Psoas muscle (tissue), 8 donors: ENCODE measurements at places on chromosomes 7 and 10. TPM values are rescaled to one million over a fixed set of nuclear protein-coding genes. Genes with fewer than 3 reads are reported as not detected.

Gene MAGI2
- 2.4 TPM for total RNA-seq

DNA sequence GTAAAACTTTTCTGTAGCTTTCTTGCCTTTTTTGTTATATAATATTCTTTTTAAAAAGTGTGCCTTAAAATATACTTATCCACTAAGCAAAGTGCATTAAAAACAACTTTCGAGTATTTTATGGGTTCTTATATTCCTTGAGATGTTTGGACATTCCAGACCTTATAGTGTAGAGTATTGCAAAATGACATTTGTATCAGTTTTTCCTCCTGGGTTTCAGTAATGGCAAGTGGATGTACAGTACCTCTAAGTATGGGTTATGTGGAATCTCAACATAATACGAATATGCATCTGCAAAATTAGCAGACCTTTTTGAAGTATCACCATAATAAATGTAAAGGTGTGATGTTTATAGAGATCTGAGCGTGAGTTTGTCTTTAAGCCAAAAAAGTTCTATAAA lies 2.7 kb downstream of the CDK13 start:
- H3K4me3 ChIP-seq: peak overlapping the region; percentile 95
- H3K27ac ChIP-seq: peak overlapping the region; percentile 12
- no peaks in the 10 kb centered on the region for H3K36me3 ChIP-seq
- DNase-seq: no peak
- no peaks in the 10 kb centered on the region for H3K27me3 ChIP-seq

Gene GDF2
- not detected for total RNA-seq

- H3K36me3 ChIP-seq: no peaks in the 10 kb centered on the region
- DNase-seq: no peak
These were observed 45.5 kb upstream of the PDZD8 start for GRCh38 chr10:117420768-117421167.

Gene HOXA4
- 10.1 TPM for total RNA-seq

DNA sequence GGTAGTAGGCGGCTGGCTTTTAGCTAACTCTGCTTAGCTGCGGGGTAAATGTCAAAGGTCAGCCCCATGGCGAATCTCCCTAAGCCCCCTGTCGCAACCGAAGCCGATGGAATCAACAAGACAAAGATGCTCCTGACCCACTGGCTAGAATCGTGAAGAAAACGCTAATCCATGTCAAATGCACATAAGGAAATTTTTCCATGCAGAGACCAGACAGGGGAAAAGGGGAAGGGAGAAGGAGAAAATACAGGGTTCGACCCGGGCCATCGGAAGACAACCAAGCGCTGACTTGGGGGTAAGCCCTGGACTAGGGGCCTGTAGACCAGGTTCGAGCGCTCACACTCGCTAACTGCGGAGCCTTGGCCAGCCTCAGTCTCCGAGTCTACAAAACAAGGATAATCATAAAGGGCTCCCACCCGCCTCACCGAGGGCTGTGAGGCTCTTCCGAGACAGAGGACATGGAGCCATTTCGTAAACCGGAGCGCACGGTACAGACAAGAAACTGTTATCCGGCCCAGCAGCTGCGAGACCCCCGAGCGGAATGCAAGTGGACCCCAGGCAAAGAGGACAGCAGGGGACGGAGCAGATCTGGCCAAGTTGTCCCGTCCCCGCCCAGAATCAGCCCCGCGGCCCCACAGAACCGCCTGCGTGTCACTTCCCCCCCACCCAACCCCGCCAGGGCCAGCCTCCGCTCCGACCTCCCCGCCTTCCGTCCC lies 507 bp downstream of the SAR1A start:
- no peaks in the 10 kb centered on the region for H3K27me3 ChIP-seq
- peaks cover 40% of the 10 kb centered on the region for H3K4me1 ChIP-seq
- peak overlapping the region; percentile 81 for H3K27ac ChIP-seq
- H3K36me3 ChIP-seq: no peaks in the 10 kb centered on the region
- no peak for DNase-seq

Gene EVX1
- total RNA-seq: not detected

Gene AOAH
- total RNA-seq: 1.5 TPM

Gene PAX4
- total RNA-seq: not detected

Gene GRB10
- 60.5 TPM for total RNA-seq

DNA sequence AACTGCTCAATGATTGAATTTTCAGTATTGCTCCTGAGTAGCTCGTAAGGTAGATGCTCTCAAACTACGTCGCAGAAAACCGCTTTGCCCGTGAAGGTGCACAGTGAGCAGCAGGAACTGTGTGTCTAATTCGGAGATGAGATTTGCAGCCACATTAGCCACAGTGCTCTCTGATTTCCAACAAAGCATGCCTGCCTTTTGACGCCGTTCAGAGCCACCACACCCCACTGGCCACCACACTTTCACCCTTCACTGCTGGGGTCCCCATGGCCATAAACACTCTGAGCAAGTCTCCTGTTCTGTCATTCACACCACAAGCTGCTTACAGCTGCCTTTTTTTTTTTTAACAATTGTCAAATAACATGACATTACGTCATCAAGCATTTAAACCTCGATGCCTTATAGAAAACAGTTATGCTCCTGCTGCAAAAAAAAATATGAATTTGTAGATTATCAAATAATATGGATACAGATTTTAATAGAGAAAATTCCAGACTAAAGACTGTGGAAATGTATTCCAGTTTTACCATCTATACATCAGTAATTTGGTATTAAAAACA lies 578.8 kb upstream of the PFKP start:
- no peaks in the 10 kb centered on the region for H3K36me3 ChIP-seq
- H3K4me3 ChIP-seq: no peak overlapping the region
- no peaks in the 10 kb centered on the region for H3K27me3 ChIP-seq
- no peak for DNase-seq

GRCh38 chr10:37654466-37654865 lies 202.9 kb downstream of the ZNF248 start:
- no peaks in the 10 kb centered on the region for H3K27me3 ChIP-seq
- H3K4me3 ChIP-seq: no peak overlapping the region
- no peaks in the 10 kb centered on the region for H3K4me1 ChIP-seq
- H3K36me3 ChIP-seq: no peaks in the 10 kb centered on the region
- H3K27ac ChIP-seq: no peak overlapping the region

Gene MYH16
- not detected for total RNA-seq

DNA sequence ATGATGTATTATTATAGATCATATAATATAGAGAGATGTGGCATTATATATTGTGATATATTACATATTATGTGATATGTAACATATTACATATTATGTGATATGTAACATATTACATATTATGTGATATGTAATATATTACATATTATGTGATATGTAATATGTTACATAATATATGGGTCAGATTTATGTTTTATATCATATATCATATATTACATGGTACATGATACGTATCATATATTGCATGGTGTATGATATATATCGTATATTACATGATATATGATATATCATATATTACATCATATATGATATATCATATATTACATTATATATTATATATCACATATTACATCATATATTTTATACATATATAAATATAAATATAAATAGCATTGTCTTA lies 164.1 kb upstream of the NEBL start:
- no peak overlapping the region for H3K4me3 ChIP-seq
- no peaks in the 10 kb centered on the region for H3K4me1 ChIP-seq
- H3K36me3 ChIP-seq: no peaks in the 10 kb centered on the region

DNA sequence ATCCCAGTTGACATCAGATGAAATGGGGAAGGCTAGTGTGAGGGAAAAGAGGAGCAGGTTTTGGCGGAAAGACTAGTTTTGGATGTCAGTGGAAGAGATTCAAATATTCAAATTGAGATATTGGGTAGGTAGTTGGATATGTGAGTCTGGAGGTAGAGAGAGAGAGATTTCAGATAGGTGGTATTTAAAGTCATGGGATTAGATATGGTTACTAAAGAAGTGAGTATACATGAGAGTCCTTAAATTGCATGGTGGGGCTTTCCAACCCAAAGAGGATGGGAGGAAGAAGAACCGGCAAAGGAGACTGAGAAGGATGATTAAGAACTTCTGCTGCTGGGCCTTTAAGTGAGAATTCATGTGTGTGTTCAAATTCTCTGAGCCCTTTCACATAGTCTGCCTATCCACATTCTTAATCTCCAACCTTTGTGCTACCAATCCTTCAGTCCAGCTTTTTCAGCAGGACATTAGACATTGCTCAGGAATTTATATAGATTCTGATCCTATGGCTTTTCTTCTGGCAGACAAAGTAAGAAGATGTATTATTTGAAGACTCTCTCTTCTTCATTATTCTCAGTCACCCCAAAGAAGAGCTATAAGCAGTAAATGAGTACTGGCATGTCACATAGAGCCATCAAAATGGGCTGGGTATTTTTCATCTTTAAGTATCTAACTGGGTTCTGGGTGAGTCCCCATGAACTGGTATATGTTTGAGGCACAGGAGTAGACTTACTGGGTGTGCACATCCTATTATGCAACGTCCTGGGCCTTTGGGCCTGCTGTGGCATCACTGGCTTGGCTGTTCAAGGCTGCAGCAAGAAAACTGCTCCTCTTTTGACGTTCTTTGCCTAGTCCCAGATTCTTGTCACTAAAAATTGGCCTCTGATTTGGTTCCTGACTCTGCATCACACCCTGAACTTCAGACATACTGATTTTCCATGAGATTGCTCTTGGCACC lies 33.6 kb downstream of the ST7 start:
- H3K4me1 ChIP-seq: peaks cover 10% of the 10 kb centered on the region
- no peaks in the 10 kb centered on the region for H3K27me3 ChIP-seq
- no peaks in the 10 kb centered on the region for H3K36me3 ChIP-seq
- no peak for DNase-seq
- no peak overlapping the region for H3K4me3 ChIP-seq
- no peak overlapping the region for H3K27ac ChIP-seq

Gene SLC18A2
- 0.06 TPM for total RNA-seq

Gene CLDN4
- 0.16 TPM for total RNA-seq

- H3K27me3 ChIP-seq: no peaks in the 10 kb centered on the region
- H3K36me3 ChIP-seq: peaks cover 58% of the 10 kb centered on the region
- H3K4me3 ChIP-seq: peak overlapping the region; percentile 18
- H3K4me1 ChIP-seq: peaks cover 22% of the 10 kb centered on the region
- DNase-seq: peak; percentile 70
- peak overlapping the region; percentile 62 for H3K27ac ChIP-seq
These were observed 9.4 kb downstream of the LIMK1 start for GRCh38 chr7:74092964-74093471.

DNA sequence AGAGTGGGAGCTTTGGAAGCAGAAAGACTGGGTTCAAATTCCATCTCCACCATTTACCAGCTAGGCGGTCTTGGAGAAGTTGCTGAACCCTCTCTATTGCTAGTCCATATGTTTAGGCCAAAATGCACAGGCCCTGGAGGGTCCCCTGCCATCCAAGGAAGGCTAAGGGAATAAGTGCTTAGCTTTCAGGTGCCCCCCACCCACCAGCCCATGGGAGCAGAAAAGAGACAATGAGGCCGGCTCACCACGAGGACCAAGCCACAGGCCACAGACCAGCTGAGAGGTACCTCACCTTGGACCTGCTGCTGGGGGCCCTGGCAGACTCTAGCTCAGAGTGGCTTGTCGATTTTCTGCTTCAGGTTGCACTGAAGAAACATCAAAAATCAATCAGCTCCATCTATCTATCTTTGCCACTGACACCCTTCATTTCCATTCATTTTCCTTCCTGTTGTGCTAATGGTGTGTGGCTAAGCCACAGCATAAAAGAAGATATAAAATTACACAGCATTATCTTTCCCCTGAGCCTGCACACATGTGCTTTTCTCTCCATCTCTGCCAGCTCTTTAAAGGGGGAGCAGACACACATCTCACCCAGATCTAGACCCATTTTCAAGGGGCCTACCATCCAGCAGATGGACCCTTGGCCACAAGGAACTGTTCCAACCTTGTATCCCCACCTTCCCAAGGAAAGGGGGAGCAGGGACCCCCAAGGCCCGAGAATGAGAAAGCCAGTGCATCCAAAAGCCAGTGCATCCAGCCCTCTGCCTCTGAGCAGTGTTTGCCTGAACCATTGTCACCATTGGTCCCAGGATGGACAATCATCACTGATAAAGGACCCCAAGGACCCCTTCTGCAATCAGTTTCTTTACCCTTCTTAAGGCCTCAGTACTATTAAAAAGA lies 65.4 kb downstream of the GRID1 start:
- no peaks in the 10 kb centered on the region for H3K36me3 ChIP-seq
- H3K27me3 ChIP-seq: peaks cover 12% of the 10 kb centered on the region
- DNase-seq: no peak
- H3K4me1 ChIP-seq: no peaks in the 10 kb centered on the region
- no peak overlapping the region for H3K4me3 ChIP-seq

Gene ADAM22
- total RNA-seq: 0.86 TPM

Gene PSD
- total RNA-seq: 1.7 TPM

Gene WASHC2C
- 10.8 TPM for total RNA-seq

GRCh38 chr10:89470628-89471027 lies 56.3 kb downstream of the IFIT5 start:
- H3K27ac ChIP-seq: no peak overlapping the region
- H3K4me1 ChIP-seq: peaks cover 6% of the 10 kb centered on the region
- H3K4me3 ChIP-seq: no peak overlapping the region
- no peak for DNase-seq
- no peaks in the 10 kb centered on the region for H3K36me3 ChIP-seq

DNA sequence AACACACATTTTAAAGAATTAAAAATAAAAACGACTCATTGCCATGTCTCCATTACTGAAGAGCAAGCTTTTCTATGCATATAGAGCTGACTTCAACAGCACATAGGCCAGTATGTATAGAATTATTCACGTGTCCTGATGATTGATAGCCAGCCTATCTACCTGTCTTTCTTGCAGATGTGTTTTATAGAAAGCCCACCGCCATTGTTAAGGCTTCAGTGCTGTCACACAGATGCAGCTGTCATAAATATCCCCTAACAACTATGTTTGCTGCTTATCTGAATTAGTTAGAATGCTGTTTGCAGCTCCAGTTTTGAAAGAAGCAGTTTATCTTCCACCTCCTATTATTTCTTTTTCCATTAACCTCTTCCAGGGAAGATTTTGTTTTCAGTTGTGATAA lies 235.9 kb downstream of the SLC25A13 start:
- H3K27me3 ChIP-seq: no peaks in the 10 kb centered on the region
- no peak for DNase-seq
- no peaks in the 10 kb centered on the region for H3K4me1 ChIP-seq
- no peak overlapping the region for H3K27ac ChIP-seq

Gene HYAL4
- total RNA-seq: 2.2 TPM

Gene NEUROD6
- not detected for total RNA-seq

GRCh38 chr7:108824840-108825580 lies 255.3 kb downstream of the DNAJB9 start:
- peak; percentile 49 for DNase-seq
- no peak overlapping the region for H3K27ac ChIP-seq
- no peaks in the 10 kb centered on the region for H3K27me3 ChIP-seq
- H3K4me1 ChIP-seq: no peaks in the 10 kb centered on the region
- H3K36me3 ChIP-seq: no peaks in the 10 kb centered on the region

DNA sequence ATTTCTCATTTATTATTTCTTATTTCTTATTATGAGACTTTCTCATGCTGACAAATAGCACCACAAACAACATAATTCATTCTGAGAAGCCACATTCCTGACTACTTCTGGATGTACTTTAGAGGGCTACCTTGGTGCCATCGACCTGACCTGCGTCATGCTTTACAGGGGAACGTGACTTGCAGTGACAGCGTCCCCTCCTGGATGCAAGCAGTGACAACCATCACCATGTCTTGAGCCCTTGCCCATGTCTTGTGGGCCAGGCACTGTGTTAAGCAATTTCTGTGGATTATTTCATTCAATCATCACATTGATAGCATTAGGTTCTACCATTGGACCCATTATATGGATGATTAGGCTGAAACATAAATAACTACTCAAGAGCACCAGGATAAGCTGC lies 137.0 kb downstream of the ANK3 start:
- H3K27me3 ChIP-seq: no peaks in the 10 kb centered on the region
- DNase-seq: no peak
- H3K4me1 ChIP-seq: no peaks in the 10 kb centered on the region
- no peaks in the 10 kb centered on the region for H3K36me3 ChIP-seq
- no peak overlapping the region for H3K27ac ChIP-seq
- no peak overlapping the region for H3K4me3 ChIP-seq
